Upper lobe of right lung (tissue), 1 donor: ENCODE measurements at places on chromosomes 2 and 18.

DNA sequence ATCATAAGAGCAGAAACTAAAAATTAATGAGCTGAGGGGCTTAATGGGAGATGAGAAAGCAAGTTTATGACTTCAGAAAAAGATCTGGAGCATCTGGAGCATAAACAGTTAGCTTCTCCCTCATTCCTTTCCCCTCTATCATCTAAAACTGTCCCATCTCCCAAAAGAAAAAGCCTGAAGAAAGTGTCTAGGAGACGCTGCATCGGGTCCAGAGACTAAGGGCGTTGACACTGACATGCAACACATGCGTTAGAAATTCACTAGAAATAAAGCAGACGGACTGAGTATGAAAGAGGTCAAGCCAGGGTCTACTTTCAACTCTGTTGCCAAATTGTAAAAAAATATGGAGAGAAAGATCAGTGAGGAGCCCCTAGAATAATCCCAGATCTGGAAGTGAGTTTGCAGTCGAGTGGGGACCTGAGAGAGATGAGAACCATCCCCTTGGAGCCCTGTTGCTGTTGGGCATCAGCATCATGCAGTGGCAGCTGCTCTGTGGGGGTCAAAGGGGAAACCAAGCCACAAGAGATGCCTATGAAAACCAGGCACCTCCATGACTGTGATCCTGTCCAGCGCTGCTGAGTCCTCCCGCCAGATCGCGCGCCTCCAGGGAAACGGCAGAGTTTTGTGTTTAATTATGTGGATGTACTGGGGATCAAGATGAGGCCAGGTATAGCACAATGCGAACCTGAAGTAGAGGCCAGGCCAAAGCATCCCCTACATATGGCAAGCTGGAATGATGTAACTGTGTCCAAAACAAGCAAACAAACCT lies 13.9 kb downstream of the ANTXR1 start:
- H3K27ac ChIP-seq: no peak overlapping the region
- H3K4me1 ChIP-seq: peaks cover 4% of the 10 kb centered on the region
- no peak for DNase-seq
- H3K4me3 ChIP-seq: no peak overlapping the region
- H3K36me3 ChIP-seq: no peaks in the 10 kb centered on the region

DNA sequence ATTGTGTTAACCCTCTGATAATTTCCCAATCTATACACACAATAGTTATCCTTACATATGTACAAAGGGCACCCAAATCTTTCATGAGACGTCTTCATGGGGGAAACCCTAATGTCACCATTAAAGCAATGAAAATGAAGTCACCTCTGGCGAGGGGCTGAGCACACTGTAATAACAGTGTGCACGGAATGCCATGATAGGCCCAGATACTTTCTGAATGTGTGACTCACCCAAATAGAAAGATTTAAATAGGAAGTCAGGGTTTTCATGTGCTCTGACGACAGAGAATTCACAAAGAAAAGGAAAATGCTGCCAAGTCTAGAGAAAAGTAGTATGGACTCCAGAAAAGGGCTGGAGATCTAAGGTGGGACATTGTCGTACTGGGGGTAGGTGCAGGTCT lies 128.3 kb downstream of the SATB2 start:
- no peak overlapping the region for H3K27ac ChIP-seq
- H3K27me3 ChIP-seq: no peaks in the 10 kb centered on the region
- no peaks in the 10 kb centered on the region for H3K36me3 ChIP-seq
- no peaks in the 10 kb centered on the region for H3K4me1 ChIP-seq
- H3K4me3 ChIP-seq: no peak overlapping the region
- DNase-seq: no peak

DNA sequence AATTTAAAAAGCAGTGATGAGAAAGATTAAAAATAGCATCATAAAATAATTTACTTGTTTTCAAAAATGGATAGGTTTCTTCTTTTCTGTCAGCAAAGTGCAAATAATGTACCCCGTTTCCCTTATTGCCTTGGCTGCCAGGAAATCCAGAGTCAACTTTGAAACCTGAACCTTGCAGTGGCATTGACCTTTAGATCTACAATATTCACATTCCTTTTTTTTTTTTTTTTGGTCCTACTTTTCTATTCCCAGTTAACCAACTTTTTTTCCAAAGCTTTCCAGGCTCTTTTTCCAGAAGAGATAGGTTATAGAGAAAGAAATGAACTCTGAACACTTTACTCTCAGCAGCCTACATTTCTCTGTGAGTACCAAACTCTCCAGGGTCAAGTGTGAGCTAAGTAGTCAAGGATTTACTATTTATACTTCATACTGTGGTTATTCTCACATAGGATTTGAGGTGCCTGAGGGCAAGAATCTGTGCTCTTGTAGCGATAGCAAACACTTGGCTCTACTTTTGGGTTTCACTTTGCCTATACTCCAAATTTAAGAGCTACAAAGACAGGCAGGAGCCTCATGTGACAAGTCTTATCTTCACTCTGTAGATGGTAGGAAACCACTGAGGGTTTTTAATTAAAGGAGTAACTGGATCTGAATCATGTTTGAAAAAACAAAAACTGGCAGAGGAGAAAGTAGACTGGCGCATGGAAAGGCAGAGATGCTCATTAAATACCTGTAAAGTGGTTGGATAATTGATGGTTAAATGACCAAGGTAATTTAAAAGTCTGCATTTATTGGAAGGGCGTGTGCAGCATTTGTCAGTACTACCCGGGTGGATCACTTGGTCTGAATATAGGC lies 63.2 kb upstream of the TMEM17 start:
- H3K4me3 ChIP-seq: no peak overlapping the region
- no peak overlapping the region for H3K27ac ChIP-seq
- DNase-seq: no peak
- peaks cover 9% of the 10 kb centered on the region for H3K27me3 ChIP-seq

DNA sequence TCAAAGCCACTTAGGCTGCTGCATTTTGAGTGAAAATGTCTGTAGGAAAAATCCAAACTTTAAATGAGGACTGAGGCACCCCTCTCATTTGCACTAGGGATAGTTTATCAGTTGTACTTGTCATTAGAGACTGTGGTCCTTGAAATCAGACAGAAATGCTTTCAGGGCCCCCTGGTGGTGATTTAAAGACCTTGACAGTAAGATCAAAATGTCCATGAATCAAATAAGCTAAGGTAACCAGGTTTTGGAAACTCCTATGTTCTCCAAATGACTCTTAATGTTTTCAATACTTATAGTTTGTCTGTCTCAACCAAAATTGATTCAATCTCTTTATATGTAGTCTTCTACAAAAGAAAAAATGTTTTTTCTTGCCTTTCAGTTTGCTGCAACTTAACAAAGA lies 28.8 kb upstream of the DDX18 start:
- H3K4me1 ChIP-seq: no peaks in the 10 kb centered on the region
- no peak overlapping the region for H3K4me3 ChIP-seq

GRCh38 chr18:39225373-39225772 lies 1659.8 kb upstream of the CELF4 start:
- no peak overlapping the region for H3K4me3 ChIP-seq
- DNase-seq: no peak
- H3K36me3 ChIP-seq: no peaks in the 10 kb centered on the region
- no peaks in the 10 kb centered on the region for H3K27me3 ChIP-seq

DNA sequence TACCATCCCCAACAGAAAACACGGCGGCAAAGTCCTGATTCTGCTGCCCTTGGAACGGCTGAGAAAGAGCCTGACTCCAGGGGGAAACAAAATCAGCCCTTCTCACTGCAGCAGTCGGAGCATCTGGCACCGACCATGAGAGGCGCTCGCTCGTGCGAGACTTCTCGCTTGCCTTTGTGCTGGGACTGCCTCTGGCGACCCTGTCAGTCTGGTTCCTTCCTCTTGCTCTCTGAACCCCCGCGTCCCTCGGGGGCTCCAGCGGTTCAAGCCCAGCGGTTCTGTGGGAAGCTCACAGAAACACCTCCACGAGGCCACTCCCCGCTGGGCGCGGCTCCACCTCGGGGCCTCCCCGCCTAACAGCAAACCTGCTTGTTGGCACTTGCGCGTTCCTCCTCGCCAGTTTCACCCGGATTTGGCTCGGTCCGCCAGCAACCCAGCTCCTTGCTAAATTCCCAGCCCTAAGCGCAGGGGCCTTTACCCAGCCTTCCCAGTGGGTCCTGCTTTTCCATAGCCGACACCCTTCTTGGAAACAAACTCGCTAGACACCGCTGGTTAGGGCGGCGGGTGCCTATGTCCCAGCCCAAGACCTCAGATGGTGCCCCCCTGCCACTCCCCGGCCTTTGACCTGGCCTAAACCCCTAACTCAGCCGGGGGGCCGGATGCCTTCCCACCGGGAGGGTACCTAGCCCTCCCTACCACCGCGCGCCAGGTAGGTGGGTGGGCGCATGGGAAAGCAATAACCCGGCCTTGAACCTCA lies 2.2 kb downstream of the RND3 start:
- no peaks in the 10 kb centered on the region for H3K4me1 ChIP-seq
- no peaks in the 10 kb centered on the region for H3K27me3 ChIP-seq
- DNase-seq: peak; percentile 92
- peak overlapping the region; percentile 68 for H3K4me3 ChIP-seq

- no peak overlapping the region for H3K27ac ChIP-seq
- no peak for DNase-seq
- no peaks in the 10 kb centered on the region for H3K27me3 ChIP-seq
- no peak overlapping the region for H3K4me3 ChIP-seq
- H3K4me1 ChIP-seq: peaks cover 19% of the 10 kb centered on the region
- no peaks in the 10 kb centered on the region for H3K36me3 ChIP-seq
Observed at GRCh38 chr18:79502782-79503181, 107.1 kb downstream of the NFATC1 start.

DNA sequence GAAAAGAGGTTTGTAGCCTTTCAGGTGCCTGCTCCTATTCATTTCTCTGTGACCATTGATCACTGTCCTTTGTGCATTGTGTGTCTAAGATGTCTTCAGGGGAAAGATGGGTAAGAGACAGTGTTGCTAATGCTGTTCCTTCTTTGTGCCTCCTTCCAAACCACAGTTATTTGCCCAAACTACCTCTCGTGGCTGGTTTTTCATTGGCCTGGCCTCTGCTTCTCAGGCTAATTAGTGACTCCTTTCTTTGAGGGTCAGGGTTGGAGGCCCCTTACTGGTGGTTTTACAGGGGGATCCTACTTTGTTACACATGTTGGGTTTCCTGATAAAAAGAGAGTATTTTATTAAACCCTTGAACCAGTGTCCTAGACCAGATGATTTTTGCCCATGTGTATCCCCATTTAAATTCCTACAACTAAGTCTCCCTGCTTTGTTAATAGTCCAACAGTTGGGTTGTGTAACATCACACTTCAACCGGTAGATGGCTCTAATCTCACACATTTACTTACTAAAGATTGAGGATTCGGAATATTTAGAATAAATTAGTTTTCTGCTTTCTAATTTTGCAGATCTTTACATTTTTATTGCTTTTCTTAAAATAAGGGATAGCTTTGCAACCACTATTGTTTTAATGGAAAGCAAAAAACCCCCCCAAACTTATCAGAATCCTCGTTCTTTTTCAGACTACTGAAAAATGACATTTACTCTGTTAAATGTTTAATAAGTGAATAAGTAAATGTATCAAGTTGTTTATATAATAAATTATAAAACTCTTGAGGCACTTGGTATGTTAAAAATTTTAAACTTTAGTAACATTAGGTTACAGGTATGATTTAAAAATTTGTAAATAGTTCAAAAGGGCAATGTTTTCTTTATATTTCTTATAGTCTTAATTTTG lies 2.4 kb downstream of the MARS2 start:
- H3K4me1 ChIP-seq: peaks cover 39% of the 10 kb centered on the region
- H3K27me3 ChIP-seq: no peaks in the 10 kb centered on the region
- H3K27ac ChIP-seq: no peak overlapping the region
- H3K4me3 ChIP-seq: peak overlapping the region; percentile 91
- no peak for DNase-seq

DNA sequence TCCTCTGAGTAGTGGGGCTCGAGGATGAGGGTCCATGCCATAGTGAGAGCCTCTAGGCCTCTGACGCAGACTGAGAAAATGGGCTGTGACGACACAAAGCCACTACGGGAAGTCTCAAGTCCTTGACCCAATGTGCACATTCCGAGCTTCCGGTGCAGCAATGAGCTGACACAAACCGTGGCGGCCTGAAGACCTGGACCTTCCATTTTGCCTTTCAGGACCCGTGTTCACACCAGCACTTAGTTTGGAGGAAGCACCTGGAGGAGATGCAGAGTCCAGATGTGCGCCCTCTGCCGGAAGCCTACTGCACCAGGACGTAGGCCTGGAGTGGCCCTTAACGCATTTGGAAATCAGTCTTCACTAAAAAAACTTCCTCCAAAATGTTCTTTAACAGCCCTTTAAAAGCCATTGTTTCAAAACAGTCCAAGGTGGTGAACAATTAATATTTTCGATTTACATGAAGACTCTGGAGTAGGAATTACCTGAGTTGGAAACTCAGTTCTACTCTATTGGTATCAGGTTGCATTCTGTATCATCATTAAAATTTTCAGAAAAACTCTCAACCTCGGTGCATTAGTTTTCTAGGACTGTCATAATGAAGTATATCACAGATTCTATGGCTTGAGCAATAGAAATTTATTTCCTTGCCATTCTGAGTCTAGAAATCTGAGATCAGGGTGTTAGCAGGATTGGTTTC lies 33.9 kb downstream of the BMP10 start:
- DNase-seq: peak; percentile 92
- H3K4me3 ChIP-seq: no peak overlapping the region
- peaks cover 6% of the 10 kb centered on the region for H3K4me1 ChIP-seq
- peak overlapping the region; percentile 3 for H3K27ac ChIP-seq
- H3K36me3 ChIP-seq: no peaks in the 10 kb centered on the region
- no peaks in the 10 kb centered on the region for H3K27me3 ChIP-seq

- H3K27ac ChIP-seq: no peak overlapping the region
- DNase-seq: no peak
- no peak overlapping the region for H3K4me3 ChIP-seq
- H3K27me3 ChIP-seq: no peaks in the 10 kb centered on the region
- peaks cover 4% of the 10 kb centered on the region for H3K36me3 ChIP-seq
Observed at GRCh38 chr2:120133572-120134244, 89.5 kb downstream of the TMEM185B start.

GRCh38 chr2:231227310-231228162 lies 29.1 kb downstream of the ARMC9 start:
- no peaks in the 10 kb centered on the region for H3K36me3 ChIP-seq
- no peaks in the 10 kb centered on the region for H3K27me3 ChIP-seq
- peak overlapping the region; percentile 45 for H3K27ac ChIP-seq
- no peak for DNase-seq

GRCh38 chr2:61660511-61661388 lies 122.6 kb upstream of the XPO1 start:
- DNase-seq: no peak
- no peaks in the 10 kb centered on the region for H3K36me3 ChIP-seq
- no peak overlapping the region for H3K4me3 ChIP-seq
- H3K4me1 ChIP-seq: no peaks in the 10 kb centered on the region
- no peak overlapping the region for H3K27ac ChIP-seq

- no peak for DNase-seq
- peaks cover 12% of the 10 kb centered on the region for H3K4me1 ChIP-seq
- H3K36me3 ChIP-seq: peaks cover 16% of the 10 kb centered on the region
- no peaks in the 10 kb centered on the region for H3K27me3 ChIP-seq
- H3K4me3 ChIP-seq: peak overlapping the region; percentile 87
Observed at GRCh38 chr2:171432969-171433762, 624 bp downstream of the METTL8 start.

- H3K27ac ChIP-seq: peak overlapping the region; percentile 6
- H3K4me3 ChIP-seq: no peak overlapping the region
- DNase-seq: no peak
- peaks cover 6% of the 10 kb centered on the region for H3K36me3 ChIP-seq
- peaks cover 28% of the 10 kb centered on the region for H3K4me1 ChIP-seq
Observed at GRCh38 chr18:77089723-77090285, 42.8 kb downstream of the MBP start.
